ENCODE measurements at places on chromosomes 7 and 10. TPM values are rescaled to one million over a fixed set of nuclear protein-coding genes. Genes with fewer than 3 reads are reported as not detected.

The CACNB2 gene
- 7.5 TPM for total RNA-seq

The HKDC1 gene
- 0.19 TPM for total RNA-seq

GRCh38 chr7:32167256-32167655, 97.0 kb upstream of the PDE1C start:
- no peak for DNase-seq

GRCh38 chr10:16030562-16030961, 170.3 kb upstream of the MINDY3 start:
- no peak for DNase-seq

DNA sequence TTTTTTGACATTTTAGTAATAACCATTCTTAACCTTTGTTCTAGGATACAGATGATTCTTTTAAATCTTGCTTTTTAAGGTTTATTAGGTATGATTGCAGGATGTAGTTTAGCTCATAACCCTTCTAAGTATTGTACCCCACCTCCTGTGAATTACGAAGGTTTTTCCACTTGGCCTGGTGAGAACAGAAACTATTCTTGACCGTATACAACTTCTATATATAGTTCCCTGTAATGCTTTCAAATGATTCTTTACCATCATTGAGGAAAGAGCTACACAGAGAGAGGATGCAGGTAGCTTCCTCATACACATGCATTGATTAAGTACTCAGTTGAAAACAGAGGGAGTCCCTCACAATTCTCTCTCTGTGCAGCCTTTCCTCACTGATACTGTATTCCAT, 86.3 kb downstream of the PALS2 start:
- no peak for DNase-seq

The VENTX gene
- total RNA-seq: 0.82 TPM

GRCh38 chr7:114468844-114469243, 54.2 kb downstream of the FOXP2 start:
- DNase-seq: no peak

GRCh38 chr10:34698979-34699378, 116.1 kb downstream of the PARD3 start:
- DNase-seq: no peak

The C7orf25 gene
- total RNA-seq: 8.9 TPM

The SPAM1 gene
- total RNA-seq: not detected

The WNT16 gene
- total RNA-seq: not detected

Data from esophagus squamous epithelium (tissue), 5 donors.